ENCODE measurements at places on chromosomes 7 and 10.

- no peak for DNase-seq
These were observed 10.9 kb upstream of the LGI1 start for GRCh38 chr10:93746844-93747284.

GRCh38 chr7:29284696-29285443 lies 90.3 kb downstream of the CHN2 start:
- no peak for DNase-seq

DNA sequence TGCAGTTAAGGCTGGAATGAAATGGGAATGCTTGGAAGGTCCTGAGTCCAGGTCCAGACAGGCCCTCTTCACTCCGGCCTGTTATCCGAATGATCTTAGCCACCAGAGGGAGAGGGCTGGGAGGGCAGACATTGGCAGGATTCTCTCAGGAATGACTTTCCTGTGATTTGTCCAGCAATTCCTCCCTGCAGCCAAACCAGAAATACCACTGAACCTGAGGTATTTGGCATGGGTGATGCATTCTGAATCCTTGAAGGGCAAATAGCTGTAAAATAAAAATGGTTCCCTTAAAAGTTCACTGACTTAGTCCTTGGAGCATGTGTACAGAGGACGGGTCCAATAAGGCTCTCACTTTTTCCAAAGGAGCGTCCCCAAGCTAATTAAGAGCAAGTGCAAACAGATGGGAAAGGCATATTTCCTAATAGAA lies 77.5 kb upstream of the HABP2 start:
- no peak for DNase-seq

DNA sequence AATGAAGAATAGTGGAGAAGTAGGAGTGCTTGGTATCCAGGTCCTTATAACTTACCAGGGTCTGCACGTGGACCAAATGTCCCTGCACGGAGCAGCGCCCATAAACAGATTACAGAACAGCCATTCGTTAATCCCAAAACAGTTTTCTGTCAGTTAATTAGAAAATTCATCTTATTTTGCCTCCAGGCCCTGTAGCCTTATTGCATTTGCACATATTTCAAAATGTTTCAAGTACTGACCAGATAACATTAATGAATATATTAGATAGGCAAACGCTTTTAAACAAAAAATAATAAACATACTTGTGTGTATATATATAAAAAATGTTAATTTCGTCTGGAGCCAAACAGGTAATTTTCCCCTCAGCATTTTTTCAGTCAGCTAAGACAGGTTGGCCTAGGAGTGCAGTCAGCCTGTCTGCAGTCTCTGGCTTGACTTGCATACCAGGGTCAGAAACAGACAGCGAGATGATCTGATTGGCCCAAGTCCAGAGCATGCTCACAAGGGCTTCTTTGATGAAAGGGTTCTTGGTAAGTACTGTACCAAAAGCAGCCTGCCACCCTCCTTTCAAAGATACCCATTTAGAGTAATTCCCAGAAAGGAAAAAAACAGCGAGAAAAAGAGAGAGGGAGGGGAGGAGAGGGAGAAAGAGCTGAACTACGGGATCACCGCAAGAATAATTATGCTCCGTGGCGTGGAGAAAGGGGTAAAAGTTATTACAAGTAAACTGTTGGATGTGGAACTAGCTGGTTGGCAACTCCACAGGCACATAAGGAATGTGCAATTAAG lies 194.4 kb upstream of the TCF7L2 start:
- DNase-seq: no peak

GRCh38 chr7:97971120-97971989 lies 18.6 kb downstream of the OCM2 start:
- DNase-seq: peak; percentile 1

GRCh38 chr7:85023066-85023712 lies 163.7 kb downstream of the SEMA3D start:
- no peak for DNase-seq

DNA sequence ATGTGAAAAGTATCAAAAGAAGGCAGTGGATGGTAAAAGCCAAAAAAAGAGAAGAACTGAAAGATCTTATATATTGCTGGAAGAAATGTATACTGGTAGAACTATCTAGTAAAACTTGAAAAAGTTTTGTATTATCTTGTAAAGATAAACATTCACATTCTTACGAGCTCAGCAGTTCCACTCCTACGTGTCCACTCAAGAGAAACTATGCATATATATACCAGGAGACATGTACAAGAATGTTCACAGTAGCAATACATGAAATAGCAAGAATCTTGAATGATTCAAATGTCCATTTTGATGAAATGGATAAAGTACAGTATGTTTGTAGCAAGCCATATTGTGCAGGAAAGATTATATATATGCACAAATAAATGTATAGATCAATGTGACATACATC lies 155.0 kb downstream of the RNF133 start:
- DNase-seq: no peak

- no peak for DNase-seq
These were observed 558.2 kb upstream of the PFKP start for GRCh38 chr10:2509081-2509531.

DNA sequence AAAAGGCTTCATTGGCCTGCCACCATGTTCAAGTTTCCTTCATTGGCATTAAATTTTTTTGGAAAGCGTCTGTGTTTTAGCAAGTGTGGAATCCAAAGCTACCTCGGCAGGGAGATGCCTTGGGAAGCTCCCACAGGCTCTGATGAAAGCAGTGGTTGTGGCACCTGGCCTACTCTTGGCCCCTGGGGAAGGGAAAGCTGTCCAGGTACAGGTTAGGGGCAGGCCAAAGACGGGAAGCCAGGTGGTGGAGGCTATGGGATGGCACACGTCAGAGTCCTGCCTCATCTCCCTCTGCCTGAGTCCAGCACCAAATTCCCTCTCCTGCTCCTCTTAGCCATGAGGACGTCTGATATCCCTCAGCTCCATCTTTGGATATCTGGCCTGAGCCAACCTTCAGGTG lies 49.7 kb downstream of the C10orf120 start:
- DNase-seq: no peak

GRCh38 chr10:93165367-93165766 lies 91.7 kb downstream of the CYP26A1 start:
- no peak for DNase-seq

DNA sequence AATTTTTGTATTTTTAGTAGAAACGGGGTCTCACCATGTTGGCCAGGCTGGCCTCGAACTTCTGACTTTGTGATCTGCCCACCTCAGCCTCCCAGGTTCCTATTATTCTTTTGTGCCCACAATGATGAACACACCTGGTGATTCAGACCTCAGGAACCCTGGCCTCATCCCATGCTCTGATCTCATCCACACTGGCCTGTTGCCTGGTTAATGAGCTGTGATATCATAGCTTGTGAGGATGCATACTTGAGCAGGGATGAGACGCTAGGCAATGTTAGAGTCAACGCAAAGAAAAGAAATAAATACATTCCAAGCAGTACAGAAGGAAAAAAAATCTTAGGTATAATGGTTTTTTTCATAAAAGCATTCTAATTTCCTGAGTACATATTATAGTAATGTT lies 82.4 kb upstream of the RNF32 start:
- DNase-seq: no peak

GRCh38 chr7:23004247-23004520 lies 9.7 kb downstream of the HYCC1 start:
- DNase-seq: no peak

DNA sequence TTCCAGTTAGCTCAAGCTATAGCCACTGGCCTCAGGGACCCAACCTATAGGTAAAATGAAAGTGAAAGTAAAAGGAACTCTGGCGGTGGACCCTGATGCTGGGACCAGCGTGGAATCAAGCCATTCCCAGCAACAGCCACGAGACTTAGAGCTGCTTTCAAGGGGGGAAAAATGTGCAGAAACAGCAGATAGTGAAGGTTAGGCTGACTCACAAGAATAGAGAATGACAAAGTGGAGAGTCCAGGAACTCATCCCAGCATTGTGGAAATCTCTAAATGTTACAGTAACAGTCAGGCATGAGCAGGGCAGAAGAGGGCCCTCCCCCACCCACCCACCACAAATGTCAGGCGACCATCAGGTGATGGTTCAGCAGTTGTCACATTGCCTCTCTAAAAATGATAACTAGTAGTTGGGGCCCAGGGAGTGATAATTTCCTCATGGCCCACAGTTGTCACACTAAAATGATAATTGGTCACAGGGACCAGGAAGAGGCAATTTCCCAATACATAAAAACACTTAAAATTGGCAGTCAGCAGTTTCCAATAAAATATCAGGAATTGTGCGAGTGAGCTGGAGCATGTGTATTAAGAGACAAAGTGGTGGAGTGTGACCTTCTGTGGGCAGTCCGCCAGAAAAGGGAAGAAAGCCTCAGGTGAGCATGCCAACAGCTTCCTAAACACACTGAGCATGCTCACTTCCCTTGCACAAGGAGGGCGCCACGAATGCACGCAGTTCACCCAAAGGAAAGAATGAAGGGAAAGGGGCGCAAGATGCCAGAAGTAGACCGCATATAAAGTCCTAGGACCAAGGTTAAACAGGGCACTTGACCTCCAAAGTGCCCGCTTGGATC lies 129.8 kb upstream of the PPP1R3A start:
- no peak for DNase-seq

- no peak for DNase-seq
These were observed 51.5 kb downstream of the FAM107B start for GRCh38 chr10:14723052-14723689.

- no peak for DNase-seq
These were observed 624 bp upstream of the ZNF783 start for GRCh38 chr7:149261316-149261828.

GRCh38 chr7:13489386-13489785 lies 500.1 kb downstream of the ETV1 start:
- no peak for DNase-seq

GRCh38 chr7:90563286-90563685 lies 32.8 kb upstream of the CDK14 start:
- DNase-seq: no peak

GRCh38 chr7:74056096-74056915 lies 27.3 kb upstream of the LIMK1 start:
- DNase-seq: no peak

GRCh38 chr10:29802171-29802570 lies 167.4 kb upstream of the SVIL start:
- DNase-seq: no peak

GRCh38 chr7:128042012-128042411 lies 10.8 kb upstream of the LRRC4 start:
- DNase-seq: no peak

DNA sequence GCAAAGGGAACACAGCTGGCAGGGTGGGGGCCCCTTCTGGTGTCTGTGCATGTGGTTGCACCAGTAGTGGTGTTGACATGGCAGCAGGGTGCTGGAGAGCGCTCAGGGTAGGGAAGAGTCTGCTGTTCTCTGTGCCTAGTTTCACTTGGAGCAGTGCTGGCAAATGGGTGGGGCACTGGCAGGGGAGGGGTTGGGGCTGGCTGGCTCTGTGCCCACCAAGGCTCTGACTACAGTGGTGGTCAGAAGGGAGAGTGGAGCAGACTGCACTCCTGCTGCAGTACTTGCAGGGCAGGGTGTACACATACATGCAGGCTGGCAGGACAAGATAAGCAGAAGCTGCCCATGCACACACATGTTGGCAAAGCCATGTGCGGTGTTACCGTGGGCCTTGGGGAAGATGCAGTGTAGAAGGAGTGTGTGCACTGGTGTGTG lies 18.2 kb downstream of the FAM25A start:
- no peak for DNase-seq
